ENCODE measurements at places on chromosomes 12 and 14.
A peak's percentile ranks its signal among the peaks of the same experiment; 100 is the strongest.

DNA sequence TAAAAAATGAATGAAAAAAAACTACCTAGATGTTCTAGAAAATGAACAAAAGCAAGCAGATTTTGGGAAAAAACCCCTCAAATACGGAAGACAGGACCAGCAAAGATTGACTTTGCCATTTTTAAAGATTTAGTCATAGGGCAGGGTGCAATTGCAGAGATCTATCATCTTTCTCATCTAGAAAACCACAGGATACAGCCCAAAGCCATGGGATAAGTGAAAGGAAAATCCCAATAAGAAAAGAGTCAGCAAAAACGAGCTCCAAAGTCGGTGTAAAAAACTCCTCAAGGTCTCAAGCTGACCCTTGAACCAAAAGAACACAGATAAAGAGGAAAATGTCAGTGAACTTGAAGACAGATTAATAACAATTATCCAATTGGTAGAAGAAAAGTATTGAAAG, 28.0 kb downstream of the CEP290 start:
- DNase-seq: no peak

- no peak for DNase-seq
Measured at GRCh38 chr14:99984036-99984435, 81.2 kb upstream of the EVL start.

GRCh38 chr12:77324416-77324762, 259.0 kb upstream of the E2F7 start:
- DNase-seq: no peak

GRCh38 chr12:51950682-51951198, 759 bp upstream of the ACVR1B start:
- no peak for DNase-seq

DNA sequence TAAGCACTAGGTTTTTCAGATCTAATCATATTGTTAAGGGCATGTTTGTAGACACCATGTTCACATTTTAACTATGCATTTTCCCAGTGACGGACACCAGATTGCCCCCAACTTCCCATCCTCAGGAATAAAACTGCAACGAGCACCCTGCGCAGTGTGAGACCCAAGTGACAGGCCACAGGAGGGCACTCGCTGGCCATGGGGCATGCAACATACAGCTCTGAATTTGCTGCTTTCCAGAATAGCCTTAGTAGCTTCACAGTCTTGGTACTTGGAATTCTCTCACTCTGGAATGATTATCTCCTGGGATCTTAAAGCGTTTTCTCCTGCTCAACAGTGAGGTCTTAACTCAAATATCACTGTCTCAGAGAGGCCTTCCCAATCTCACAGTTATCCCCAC, 972 bp upstream of the DDX47 start:
- DNase-seq: no peak

GRCh38 chr14:101827286-101827685, 65.8 kb downstream of the PPP2R5C start:
- DNase-seq: no peak

DNA sequence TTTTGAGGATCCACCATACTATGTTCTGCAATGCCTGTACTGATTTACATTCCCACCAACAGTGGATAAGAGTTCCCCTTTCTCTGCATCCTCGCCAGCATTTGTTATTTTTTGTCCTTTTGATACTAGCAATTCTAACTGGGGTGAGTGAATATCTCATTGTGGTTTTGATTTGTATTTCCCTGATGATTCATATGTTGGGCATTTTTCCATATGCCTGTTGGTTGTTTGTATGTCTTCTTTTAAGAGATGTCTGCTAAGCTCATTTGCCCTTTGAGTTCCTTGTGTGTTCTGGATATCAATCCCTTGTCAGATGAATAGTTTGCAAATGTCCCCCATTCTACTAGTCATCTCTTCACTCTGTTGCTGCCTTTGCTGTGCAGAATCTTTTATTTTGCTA, 49.0 kb upstream of the MSRB3 start:
- no peak for DNase-seq

DNA sequence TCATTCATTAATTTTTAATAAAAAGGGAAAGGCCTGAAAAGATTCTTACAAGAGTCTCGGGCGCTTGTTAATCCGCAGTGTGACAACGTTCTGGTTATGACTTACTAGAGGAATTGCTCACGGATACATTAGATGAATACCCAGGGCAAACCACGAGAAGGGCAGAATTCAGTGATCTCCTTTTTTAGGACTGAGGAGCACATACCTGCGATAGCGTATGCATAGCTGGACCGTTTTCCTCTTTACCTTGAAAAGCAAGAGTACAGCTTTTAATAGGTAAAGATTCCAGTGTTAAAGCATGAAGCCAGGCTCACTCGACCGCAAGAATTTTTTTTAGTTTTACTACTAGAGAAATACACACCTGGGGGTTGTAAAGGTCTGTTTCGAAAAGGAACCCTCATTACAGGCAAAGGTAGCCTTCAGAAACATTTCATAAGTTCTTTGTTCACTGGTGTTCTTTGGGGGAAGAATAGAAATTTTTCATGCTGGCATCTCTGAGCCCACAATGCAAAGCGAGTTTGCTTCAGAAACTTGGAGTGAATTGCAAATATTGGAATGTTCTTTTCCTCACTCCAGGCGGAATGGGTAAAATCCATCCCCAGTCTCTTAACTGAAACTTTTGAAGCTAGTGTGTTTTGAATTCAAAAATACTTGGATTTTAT, 953 bp downstream of the MAPK1IP1L start:
- DNase-seq: peak; percentile 44

GRCh38 chr14:21734457-21735074, 60.9 kb upstream of the OR4E1 start:
- DNase-seq: no peak

GRCh38 chr12:53950789-53951576, 3.7 kb upstream of the HOXC12 start:
- DNase-seq: no peak

DNA sequence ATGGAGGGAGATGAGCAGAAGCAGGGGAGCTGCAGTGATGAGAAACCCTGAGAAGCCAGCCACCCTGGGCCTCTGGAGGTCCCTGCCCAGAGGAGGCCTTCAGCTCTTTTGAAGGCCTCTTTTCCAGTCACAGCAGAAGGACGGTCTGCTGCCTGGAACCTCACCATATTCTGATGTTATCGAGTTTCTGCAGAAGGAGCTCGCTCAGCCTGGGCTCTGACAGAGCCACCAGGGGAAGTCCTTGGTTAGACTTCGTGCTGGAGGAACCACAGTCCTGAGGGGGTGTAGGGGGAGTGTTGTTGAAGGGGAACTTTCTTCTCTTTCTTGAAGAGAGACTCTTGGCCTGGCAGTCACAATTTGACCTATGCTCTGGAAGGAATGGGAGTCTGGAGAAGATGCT, 25.1 kb upstream of the BATF start:
- DNase-seq: no peak

DNA sequence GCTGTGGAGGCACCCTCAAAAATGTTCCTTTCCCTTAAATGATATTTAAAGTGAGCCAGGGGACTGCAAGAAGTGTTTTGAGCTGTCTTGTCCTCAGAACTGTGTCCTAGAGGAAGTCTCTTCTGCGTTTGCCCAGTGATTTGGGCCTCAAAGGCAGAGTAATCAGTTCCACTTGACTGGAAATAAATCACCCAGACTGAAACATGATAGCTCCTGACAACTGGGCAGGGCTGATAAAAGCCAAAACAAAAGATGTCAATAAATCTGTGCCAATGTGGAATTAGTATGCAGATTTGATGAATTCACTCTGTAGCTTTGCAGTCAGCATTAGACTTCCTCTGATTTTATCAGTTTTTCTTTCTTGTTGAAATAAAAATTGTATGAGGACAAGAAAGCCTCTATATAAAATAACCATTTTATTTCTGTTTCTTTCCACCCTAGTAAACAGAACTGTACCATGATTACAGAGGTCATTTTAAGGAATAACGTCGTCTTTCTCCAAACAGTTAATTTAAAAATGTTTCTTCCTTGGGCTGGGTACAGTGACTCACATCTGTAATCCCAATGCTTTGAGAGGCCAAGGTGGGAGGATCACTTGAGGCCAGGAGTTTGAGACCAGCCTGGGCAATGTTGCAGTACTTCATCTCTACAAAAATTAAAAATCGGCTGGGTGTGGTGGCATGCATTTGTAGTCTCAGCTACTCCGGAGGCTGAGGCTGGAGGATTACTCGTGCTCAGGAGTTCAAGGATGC, 180.8 kb downstream of the ERC1 start:
- peak; percentile 51 for DNase-seq

DNA sequence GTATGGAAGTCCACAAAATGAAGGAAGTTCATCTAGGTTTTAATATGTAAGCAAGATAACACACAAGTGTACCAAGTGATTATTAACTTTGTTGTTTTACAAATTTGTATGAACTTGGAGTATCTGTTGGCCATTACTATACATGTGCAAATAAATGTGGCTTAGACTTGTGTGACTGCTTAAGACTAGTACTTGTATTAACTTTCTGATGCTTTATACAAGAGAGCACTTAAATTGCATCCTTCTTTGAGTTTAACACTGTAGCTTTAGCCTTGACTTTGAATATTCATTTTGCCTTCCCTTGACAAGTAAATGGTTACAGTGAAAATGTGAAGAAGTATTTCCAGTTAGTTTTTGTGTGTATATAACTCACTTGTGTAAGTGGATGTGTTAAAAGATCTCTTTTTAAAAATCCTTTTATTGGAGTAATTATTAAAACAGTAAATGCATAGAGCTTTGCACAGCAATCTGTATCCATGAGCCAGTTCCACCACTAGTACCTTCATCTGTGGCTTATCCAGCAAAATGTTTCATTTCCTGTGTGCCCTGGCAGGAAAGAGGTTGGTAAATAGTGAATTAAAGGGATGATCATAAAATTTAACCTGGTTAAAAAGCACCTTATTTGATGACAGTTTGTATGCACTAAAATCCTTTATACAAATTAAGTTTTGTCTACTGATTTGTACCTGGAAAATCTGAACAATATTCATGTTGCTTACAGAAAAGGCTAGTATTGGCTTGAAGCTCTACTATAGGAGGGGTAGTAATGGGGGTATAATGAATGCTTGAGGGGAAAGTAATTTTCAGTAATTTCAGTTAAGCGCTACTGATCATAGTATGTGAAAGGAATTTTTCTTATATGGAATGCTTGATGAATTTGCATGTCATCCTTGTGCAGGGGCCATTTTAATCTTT, 8.0 kb downstream of the PNN start:
- no peak for DNase-seq

- DNase-seq: no peak
Measured at GRCh38 chr12:80154261-80154660, 54.9 kb downstream of the OTOGL start.

GRCh38 chr12:132033627-132034026, 83.9 kb downstream of the EP400 start:
- DNase-seq: no peak

All from cerebellum (tissue), 4 donors.